ENCODE measurements at places on chromosomes 2 and 18.

DNA sequence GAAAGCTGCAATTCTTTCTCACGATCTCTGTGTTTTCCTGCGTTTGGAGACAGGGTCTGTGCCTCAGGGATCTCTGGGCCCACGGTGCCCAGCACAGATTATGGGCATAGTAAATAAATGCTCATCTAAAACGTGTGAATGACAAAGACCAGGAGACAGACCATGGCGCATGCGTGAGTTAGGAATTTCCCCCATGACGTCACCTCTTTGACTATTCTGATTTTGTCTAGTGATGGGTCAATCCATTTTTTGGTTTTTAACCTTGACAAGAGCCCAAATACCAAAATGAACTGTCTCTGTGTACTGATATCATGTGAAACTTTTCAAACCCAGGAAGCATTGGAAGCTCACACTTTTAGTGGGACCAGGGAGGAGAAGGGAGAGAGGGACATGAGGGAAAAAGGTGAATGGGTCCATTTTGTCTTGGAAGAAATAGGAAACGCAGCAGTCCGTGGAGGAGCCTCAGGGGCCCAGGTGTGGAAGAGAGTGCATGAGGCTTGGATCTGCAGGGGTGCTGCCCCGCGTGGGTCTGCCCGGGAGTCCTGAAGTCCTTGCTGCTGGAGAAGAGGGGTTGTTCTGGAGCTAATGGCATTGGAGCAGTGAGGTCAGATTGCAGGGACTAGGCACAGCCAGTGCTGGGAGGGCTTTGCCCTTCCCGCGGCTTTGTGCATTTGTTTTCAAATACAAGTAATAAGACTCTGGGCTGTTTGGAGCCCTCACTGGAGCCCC, 172.2 kb downstream of the ASB1 start:
- ATAC-seq, result no peak

GRCh38 chr2:13601506-13601905, 884.8 kb downstream of the TRIB2 start:
- no peak for ATAC-seq

DNA sequence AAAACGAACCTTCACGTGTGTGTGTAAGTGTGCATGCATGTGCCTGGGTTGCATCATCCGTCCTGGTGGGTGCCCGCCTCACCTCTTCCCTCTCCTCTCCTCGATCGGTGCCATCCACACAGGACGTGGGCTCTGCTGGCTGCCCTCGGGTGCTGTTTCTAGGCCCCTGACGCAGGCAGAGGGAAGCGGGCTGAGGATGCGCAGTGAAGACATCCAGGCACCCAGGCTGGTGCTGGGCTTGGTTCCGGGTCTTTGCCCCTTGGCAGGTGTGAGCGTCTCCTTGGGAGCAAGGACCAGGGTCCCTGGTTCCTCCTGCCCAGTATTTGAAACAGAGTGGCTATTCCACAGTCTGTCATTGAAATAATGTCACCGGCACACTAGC, 6.2 kb upstream of the ADCY3 start:
- ATAC-seq, result no peak

- peak; percentile 84 for ATAC-seq
Measured at GRCh38 chr18:616380-616995, 19.7 kb downstream of the CLUL1 start.

GRCh38 chr2:128622955-128623620, 304.4 kb upstream of the HS6ST1 start:
- ATAC-seq, result no peak

GRCh38 chr18:34977838-34978532, 63.2 kb upstream of the MAPRE2 start:
- peak; percentile 45 for ATAC-seq

- no peak for ATAC-seq
Measured at GRCh38 chr2:63424329-63425078, 163.8 kb downstream of the WDPCP start.

- ATAC-seq, result peak; percentile 69
Measured at GRCh38 chr2:196995757-196996314, 69.3 kb upstream of the PGAP1 start.

DNA sequence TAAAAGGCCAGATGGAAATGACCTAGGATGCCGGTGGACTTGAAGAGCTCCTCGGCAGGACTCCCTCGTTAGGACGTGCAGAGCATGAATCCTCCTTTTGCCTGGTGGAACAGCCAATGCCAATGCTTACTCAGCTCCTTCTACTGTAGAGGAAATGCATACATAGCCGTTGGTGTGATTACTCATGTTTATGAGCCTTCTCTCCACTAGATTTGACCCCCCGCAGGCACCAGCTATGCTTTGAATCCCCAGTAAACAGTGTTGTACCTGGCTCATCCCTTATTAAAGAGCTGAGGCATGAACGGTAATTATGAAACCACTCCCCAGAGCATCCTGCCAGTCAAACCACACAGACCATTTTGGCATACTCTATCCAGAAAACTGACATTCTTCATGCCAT, 172.8 kb downstream of the ANTXR1 start:
- ATAC-seq, result no peak

DNA sequence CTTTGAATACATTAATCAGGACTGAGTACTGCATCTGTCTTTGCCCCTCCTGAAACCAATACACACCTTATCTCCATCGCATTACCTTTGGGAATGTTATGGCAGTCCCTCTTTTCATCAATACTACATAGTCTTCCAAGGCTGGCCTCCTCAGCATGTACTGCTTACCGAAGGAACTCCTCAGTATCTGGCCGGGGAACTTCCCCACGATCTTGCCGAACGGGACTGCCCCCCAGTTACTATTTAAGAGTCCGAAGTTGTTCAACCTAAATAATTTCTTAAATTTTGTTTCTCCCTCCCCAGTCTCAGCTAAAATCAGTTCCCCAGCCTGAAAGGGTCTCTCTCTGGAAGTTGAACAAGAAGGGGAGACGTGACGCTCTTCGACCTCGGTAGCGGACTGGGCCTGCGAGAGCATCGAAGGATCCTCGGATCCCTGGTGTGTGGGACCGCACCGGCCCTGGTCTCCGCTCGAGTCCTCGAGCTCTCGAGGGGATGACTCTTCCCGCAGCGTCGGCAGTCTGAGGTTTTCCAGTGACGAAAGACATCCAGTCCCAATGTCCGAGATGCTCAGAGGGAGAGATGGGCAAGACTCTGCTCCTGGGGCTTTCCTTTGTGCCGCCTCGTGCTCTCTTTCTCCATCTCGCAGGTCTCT, 489 bp downstream of the TRMT61B start:
- ATAC-seq, result peak; percentile 69

DNA sequence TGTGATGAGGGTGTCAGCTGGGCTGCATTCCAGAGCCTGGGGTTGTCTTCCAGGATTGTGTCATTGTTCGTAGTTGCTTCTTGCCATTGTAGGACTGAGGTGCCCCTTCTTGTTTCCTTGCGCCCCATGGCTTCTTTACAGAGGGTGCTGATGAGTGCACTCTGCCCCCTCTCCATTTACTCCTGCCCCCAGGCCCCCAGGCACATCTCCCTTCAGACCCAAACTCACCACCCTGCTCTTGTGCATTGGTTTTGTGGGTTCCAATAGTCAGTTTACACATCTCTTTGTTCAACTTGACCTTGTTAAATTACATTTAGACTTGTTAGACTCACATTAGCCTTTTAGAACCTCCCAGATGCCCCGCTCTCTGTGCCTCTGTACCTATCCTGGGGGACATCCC, 33.1 kb downstream of the HJURP start:
- ATAC-seq, result no peak

DNA sequence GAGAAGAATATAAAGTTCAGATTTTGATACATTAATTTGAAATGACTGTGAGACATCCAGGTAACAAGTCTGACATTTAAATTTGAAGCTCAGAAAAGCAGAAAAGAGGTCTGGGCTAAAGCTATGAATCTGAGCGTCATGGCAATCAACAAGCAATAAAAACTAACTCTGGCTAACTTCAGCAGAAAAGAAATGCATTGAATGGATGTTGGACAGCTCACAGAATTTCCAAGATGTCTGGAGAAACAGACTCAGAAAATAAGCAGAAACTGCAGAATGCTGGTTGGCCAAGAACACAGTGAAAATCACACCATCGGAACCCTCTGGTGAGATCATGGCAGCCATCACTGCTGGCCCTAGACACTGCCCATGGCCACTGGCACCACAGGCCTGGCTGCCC, 366.6 kb downstream of the METTL4 start:
- ATAC-seq, result no peak

- no peak for ATAC-seq
Measured at GRCh38 chr2:108619925-108620620, 85.8 kb downstream of the LIMS1 start.

GRCh38 chr18:9001209-9001608, 101.3 kb upstream of the NDUFV2 start:
- no peak for ATAC-seq

DNA sequence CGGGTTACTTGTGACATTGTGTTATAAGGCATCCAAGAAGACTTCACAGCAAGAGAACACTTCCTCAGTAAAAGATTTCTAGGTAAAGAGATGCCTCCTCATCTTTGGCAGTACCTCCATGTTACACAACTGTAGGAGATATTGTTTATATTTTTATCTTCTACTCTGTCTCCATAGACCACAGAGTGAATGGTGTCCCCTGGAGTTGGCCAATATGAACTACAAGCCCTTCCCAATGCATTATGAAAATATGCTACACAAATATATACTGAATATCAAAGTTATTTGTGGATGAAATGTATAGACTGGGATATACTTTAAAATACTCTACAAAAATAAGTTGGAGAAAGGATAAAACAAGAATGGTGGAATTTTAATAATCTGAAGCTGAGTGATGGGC, 46.7 kb downstream of the MBOAT2 start:
- no peak for ATAC-seq

DNA sequence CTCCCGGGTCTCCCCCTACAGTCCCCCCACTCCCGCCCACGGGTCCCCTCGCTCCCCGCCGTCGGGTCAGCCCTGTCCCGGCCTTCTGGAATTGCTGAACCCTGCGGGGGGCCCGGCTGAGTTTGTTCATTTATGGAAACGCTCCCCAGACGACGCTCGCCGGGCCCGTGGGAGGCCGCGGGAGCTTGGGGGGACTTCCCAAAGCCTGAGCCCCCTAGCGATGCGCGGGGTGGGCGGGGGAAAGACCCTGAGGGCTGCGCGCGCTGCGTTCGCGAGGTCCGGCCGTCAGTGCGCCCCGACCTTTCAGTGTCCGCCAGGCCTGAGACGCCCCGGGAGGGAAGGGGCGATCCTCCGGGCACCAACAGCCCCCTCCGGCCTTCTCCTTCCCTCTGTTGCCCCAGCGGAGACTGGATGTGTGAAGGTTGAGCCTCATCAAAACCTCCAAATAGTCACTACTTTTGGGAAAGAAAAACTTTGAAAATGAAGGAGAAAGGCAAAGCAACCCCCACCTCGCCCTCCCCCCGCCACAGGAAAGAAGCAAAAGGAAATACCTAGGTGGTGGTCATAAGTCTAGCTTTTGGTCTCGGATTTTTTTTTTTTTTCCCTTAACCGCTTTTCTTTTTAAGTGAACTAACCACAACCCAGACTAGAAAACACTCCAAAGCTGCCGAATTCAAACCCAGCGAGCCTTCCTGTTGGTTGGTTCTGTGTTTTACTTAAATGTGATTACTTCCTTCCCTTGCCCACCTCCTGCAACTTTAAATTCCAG, 509 bp upstream of the CYS1 start:
- no peak for ATAC-seq

DNA sequence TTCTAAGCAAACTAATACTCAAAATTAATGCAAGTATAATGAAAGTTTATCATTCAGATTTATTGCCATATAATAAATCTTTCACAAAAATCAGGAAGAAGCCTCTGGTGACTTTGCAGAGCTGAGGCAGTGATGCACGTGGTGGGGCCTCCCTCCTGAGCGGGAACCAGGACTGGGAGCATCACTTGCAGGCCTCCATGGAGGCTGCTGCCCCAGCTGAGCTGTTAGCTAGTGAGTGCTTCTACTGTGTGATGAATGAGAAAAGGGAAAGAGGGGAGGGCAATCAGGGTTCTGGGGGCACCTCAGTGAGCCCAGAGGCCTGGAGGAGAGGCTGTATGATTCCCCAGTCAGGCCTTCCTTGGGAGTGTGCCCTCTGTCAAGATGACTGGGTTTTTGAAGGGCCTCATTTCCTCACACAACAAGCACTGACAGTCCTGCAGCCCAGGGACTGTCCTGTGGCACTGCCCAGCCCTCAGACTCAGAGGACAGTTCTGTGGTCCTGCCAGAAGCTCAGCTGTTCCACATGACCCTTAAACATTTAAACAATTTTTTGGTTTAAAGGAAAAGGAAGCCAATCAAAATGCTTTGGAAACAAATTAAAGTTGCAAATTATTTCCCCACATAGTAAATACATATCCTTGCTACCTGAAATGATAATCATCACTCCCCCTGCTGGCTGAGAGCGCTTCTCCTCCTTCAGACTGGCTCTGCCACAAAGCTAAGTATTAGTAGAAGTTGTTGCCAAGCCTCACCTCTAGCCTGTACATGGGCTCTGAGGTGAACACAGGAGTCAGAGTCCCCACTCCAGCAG, 90.9 kb upstream of the SMAD7 start:
- peak; percentile 89 for ATAC-seq

GRCh38 chr2:12816379-12817306, 99.9 kb downstream of the TRIB2 start:
- peak; percentile 15 for ATAC-seq

- no peak for ATAC-seq
Measured at GRCh38 chr2:159133797-159134196, 152.7 kb downstream of the WDSUB1 start.

DNA sequence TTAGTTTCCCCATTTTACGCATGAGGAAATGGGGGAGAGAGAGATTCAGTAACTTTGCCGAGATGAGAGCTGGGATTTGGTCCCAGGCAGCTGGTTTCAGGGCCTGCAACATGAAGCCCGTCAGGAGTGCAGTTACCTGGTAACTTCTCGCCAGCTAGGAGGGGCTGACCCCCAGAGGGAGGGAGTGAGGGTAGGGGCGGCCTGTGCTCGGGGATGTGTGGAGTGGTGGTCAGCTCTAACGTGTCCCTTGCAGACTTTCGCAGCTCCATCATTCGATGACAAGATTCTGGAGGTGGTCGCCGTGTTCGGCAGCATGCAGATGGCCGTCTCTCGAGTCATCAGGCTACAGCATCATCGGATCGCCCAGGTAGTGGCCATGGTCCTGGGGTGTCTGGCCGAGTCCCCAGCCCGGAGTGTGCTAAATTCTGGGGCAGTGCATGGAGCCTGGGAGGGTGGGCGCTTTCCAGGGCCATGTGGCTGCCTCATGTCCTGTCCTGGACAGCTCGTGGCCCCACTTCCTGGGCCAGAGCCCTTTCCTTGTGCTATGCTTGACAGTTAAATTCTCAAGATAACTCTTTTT, 103.8 kb downstream of the DGKD start:
- ATAC-seq, result no peak

DNA sequence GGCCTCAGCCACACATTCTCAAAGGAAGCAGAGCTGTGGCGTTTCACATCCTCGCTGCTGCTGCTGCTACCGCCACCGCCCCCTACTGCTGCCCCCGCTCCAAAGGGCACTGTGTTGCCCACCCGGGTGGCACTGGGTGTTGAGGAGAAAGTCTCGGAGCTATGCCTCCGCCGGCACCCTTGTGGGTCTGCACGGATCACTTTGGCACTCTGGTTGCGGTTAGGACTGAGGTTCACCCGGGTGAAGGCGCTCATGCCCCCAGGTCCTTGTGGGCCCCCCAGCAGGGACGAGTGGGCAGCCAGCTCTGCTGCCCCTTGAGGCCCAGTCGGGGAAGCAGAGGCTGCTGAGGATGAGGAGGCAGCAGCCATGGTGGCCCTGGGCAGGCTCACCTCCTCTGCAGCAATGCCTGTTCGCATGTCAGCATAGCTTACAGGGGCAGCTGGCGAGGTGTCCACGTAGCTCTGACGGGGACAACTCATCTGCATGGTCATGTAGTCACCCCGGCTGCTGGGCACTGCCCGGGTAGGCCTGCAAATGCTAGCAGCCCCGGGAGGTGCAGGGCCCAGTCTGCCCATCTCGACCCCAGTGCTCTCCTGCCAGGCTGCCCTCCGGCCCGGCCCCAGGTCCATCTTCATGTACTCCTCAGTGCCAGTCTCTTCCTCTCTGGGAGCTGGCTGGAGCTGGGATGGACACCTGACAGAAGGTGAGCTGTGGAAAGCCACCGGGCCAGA, 4.2 kb downstream of the IRS1 start:
- ATAC-seq, result no peak

Measured in SK-N-SH treated with all-trans-retinoic acid at 6 μM for 48 hours (cell line).